AG20443 (cell line): ENCODE measurements at places on chromosomes 6 and 20.

GRCh38 chr6:156658966-156659821, 118.0 kb upstream of the ARID1B start:
- DNase-seq, result no peak

GRCh38 chr6:43606019-43606418, 23.0 kb downstream of the GTPBP2 start:
- no peak for DNase-seq

DNA sequence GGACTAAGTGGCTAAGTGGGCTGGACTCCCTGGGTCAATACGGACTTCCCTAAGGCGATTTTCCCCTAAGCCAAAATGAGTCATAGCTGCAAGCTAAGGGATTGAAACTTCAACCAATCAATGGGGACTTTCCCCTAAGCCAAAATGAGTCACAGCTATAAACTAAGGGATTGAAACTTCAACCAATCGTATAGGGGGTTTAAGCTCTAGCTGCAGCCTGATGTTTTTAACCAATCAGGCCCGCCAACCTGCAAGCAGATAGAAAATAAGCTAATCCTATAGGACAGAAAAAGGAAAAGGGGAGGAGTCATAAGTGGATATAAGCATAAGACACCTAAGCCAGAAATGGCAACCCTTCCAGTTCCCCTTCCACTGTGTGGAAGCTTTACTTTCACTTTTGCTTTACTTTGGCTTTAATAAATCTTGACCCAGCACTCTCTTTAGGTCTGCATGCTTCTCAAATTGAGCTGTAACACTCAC, 655.0 kb upstream of the HS3ST5 start:
- DNase-seq, result no peak

DNA sequence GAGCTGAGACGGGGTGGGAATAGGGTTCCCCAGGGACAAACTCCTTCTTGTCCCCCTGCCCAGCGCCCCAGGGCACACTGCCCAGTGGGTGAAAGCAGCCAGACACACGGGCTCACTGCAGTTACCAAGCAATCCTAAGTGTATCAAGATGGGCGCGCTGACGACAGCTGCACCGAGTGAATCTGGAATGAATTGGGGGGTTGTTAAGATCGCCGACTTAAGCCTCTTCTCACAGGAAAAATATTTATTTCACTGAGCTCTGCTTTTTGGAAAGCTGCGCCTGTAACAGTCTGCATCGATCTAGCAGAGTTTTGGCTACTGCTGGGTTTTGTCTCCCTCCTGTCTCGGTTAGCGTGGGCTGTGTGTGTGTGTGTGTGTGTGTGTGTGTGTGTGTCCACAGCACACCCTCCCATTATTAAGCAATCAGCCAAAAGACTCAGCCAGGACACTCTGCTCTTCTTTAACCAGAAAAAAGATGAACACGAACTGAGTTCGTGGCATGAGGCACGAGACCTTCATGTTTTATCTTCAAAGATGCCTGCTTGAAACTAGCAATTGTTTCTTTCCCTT, 35.9 kb downstream of the RIPOR3 start:
- peak; percentile 78 for DNase-seq

DNA sequence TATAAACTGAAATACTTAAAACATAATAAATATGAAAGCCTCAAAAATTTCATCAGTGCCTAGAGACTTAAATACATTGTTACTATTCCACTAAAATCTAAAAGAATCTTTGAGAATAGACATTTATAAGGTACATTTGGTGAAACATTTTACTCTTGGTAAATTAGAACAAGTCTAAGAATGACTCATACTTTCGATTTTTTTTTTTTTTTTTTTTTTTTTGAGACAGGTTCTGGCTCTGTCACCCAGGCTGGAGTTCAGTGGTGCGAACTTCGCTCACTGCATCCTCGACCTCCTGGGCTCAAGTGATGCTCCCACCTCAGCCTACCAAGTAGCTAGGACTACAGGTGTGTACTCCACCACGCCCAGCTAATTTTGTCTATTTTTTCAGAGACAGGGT, 6.4 kb downstream of the FUCA2 start:
- no peak for DNase-seq
